Caco-2 (cell line): ENCODE measurements at places on chromosomes 6 and 20.

- DNase-seq: no peak
Observed at GRCh38 chr20:63179687-63180568, 36.0 kb downstream of the YTHDF1 start.

- no peak for DNase-seq
Observed at GRCh38 chr6:125375821-125376220, 74.1 kb upstream of the HDDC2 start.

- no peak for DNase-seq
Observed at GRCh38 chr6:101458336-101458735, 64.8 kb downstream of the GRIK2 start.

DNA sequence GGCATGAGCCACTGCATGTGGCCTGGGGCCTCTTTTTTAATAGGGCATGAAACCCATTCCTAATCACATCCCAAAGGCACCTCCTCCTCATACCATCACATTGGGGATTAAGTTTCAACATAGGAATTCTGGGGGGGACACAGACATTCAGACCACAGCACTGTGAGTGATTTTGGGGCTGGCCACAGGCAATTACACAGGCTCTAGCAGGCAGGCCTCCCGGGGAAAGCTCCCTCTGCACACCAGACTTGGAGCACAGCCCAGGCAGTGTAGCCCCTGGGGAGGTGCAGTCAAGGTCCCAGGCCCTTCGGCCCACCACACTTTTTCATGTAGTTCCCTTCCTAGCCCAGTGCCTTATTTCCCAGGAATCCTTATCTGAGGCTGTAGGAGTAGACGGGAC, 5.5 kb downstream of the SFT2D1 start:
- no peak for DNase-seq

DNA sequence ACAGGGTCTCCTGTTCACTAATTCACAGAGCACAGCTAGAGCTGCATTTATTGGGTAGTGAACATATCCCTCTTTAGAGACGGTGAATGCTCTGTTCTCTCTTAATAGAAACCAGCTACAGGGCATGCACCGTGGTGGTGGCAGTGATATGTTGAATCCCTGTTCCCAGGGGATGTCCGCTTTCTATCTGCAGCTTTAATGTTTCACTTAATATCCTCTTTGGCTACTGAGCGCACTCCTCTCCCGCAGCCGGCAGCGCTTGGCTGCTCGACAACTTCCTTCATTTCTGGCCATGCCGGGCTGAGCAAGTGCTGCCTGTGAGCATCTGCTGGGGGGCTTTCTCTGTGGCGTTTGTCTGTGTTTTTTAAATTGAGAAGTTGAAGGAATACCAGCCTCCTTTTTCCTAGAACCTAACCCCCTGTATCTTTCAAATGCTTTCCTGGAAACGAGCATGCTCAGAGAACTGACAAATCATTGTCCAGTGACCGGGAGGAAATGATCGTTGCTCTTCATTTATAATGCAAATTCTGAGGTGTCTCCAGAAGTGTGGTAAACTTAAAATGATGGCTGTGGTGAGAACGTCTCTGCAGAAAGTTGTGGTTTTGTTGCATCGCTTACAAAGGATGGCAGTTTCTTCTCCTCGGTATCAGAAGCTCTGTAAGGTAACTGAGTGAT, 297.9 kb downstream of the UTRN start:
- no peak for DNase-seq

- no peak for DNase-seq
Observed at GRCh38 chr6:93731306-93731705, 311.9 kb upstream of the EPHA7 start.

- DNase-seq: peak; percentile 35
Observed at GRCh38 chr6:128738112-128738511, 144.8 kb upstream of the LAMA2 start.

- no peak for DNase-seq
Observed at GRCh38 chr20:37297066-37297736, 7.7 kb downstream of the MANBAL start.

DNA sequence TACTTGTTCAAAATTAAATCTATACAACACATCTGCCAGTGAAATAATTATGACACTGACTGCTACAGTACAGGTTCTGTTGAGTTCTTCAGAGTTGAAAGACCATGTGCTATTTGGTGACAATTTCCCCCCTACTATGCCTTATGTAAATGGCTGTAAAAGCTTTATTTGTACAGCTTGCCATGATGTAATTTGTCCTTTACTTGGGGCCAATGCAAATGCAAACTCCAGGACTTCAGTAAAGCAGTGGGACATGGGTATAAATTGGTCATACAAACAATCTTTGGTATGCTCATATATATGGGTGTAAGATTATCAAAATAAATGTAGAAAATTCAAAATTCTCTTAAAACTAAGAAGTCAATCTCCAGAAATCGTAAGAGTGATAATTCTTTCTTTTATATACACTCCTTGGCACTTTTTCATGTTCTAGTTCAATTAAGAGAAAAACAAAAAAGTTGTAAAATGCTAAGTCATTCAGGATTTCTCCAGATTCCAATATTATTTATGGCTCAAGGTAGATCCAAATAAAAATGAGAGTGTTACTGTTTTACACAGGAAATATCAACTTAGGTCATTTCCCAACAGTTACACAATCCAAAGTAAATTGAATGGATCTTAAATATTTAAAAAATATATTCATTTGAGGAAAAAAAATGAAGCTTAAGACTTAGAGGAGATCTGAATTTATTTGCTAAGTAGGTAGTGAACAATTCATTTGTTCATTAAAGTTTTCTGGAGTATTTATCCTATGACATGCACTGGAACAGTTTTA, 1310.5 kb upstream of the CITED2 start:
- no peak for DNase-seq

DNA sequence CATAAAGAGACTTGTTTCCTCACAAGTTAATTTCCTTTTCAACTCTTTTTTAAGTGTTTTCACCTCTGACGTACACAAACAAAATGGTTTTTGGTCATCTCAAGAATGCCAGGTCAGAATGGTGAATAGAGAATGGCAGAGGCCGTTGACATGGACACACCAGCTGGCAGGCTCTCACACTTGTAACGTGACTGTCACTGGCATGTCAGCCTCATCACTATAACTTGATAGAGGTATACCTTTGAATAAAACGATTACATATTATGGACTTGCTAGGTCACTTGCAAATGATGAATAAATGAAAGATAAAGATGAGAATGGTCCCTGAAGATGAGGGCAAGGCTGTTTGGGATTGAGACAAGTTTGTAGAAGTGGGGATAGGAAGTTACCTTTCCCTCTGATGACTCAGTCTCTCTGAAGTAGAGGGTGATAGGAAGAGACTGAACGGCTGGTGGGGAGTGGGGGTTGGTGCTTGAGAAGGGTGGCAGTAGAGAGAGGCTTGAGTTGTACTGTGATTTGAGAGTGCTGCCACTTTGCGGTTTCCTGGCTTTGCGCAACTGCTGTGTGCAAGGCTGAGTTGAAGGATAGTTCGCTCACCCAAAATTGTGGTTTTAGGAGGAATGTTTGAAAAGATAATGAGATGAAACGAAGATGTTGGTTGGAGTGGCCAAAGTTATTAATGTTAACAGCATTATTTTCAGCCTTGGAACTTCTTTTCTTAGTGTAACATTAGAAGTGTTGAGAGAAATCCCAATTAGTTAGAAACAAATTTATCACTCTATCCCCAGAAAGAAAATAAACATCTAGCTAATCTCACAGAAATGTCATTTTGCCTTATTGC, 30.3 kb downstream of the TBPL1 start:
- no peak for DNase-seq

- no peak for DNase-seq
Observed at GRCh38 chr20:41300383-41300782, 17.1 kb downstream of the ZHX3 start.

GRCh38 chr20:17698384-17698783, 1.4 kb upstream of the BANF2 start:
- no peak for DNase-seq

GRCh38 chr6:107154131-107154800, 39.0 kb upstream of the BEND3 start:
- no peak for DNase-seq

DNA sequence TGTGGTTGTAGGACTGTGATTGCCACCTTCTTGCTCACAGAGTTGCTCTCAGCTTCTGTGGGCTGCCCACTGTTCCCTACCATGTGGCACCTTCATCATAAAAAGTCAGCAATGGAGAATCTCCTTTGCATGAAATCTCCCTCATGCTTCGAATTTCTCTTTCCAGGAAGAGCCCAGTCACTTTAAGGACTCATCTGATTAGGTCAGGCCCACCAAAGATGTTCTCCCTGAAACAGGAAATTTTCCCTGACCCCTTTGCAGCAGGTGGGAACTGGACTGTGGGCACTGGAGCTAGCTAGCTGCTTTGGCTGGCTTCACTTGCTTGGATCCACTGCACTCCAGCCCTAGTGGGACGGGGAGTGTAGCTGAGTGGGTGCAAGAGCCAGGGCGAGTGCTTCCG, 47.7 kb upstream of the FAM184A start:
- no peak for DNase-seq

GRCh38 chr6:142162780-142163179, 15.7 kb downstream of the VTA1 start:
- DNase-seq: no peak

GRCh38 chr20:53611449-53611894, 17.8 kb upstream of the ZNF217 start:
- no peak for DNase-seq

- DNase-seq: peak; percentile 46
Observed at GRCh38 chr6:166542580-166542912, 43.9 kb downstream of the RAMACL start.

- no peak for DNase-seq
Observed at GRCh38 chr20:17893445-17893844, 75.1 kb downstream of the SNX5 start.

DNA sequence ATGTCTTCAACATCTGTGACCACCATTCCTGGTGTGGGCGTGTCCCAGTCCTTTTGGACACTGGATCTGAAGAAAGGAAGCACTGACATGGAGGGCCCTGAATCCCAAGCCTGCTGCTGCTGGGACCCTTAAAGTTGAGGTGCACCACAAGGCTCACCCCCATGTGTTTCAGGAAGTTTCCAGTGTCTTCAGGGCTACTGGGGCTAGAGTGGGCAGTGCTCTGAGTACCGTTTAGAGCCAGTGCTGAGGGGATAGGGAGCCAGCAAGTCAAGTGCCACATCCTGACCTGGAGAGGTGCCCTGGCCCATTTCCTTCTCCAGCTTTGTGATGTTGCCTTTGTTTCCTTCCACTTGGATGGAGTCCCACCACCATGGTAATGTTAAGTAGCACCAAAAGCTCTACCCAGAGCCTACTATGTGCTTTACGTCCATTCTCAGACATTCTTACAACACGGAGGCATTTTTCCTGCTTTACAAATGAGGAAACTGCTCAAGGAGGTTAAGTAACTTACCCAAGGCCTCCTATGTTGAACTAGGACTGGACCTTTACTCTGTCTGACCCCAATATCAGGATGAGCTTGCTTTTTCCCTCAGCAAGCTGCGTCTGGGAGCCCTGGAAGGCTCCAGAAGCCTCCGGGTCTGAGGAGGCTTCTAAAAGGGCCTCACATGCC, 552 bp upstream of the DEF6 start:
- DNase-seq: no peak

DNA sequence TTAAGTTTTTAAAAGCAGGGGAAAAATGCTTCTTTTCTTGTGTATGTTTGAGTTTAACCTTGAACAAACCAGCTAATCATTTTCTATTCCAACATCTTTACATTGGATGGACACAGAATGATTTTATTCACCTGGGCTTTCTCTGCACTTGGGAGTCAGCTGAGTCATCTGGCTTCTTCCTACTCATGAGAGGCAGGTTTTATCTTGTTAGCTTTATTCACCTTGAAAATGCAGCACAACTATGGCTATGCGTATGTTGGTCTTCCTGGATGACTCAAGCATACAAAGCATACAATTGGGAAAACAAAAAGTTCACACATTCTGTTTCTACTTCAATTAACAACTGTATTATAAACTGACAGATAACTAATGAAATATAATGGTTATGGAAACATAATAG, 737.7 kb downstream of the FRK start:
- no peak for DNase-seq

- DNase-seq: no peak
Observed at GRCh38 chr20:4805663-4806449, 84.1 kb downstream of the PRND start.

DNA sequence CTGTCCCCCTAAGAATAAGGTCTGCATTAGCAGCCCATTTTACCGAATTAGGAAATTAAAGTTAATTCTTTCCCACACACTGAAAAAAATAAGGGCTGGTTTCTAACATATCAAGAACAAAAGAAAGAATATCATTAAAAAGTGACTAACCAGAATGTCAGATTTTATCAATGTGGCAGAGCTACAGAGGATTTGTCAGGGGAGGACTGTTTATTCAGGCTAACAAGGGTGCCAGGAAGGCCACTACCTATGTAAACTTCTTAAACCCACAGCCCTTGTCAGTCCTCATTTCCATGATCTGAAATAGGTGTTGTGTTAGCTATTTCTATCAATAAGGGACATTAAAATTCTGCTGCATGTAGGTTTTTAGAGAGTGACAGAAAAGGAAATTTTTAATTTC, 76.4 kb downstream of the BACH2 start:
- DNase-seq: no peak

DNA sequence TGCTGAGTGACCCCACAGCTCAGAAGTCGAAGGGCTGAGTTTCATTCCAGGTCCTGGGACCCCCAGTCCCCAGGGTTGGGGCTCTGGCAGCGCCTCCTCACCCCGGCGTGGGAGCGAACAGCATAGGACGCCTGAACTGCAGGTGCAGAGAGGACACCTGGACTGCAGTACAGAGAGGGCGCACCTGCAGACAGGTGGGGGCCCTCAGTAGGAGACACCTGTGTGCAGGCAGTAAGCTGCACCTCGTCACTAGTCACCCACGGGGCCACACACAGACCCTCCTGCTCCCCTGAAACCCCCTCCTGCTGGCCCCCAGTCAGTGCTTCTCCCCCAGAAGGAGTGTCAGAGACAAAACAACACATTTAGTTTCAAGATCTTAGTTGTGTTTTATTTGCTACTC, 8.6 kb upstream of the NKAIN4 start:
- DNase-seq: no peak

GRCh38 chr6:89536231-89536630, 102.3 kb downstream of the LYRM2 start:
- no peak for DNase-seq

DNA sequence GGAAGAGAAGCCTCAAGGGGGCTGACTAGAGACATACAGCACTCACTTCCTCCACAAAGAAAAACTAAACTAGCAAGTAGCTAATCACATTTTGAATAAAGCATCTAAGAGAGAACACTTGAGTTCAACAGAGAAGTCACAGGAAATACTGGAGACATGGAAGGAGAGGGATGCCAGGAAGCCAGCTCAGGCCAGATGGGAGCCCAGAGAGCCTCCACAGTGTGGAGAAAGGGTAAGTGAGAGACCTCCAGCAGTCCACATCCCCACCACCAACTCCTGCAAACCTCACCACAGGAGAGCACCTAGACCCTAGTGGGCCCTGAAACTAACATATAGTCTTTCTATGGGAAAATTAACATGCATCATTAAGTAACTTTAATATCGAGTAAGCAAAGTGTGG, 79.2 kb downstream of the EPM2A start:
- DNase-seq: no peak

- no peak for DNase-seq
Observed at GRCh38 chr6:91442342-91442741, 855.5 kb upstream of the MAP3K7 start.

GRCh38 chr6:134267917-134268361, 50.0 kb downstream of the SGK1 start:
- DNase-seq: peak; percentile 62
